ENCODE measurements at places on chromosomes 3 and 15. TPM values are rescaled to one million over a fixed set of nuclear protein-coding genes. Genes with fewer than 3 reads are reported as not detected.

GRCh38 chr3:173371848-173372487 is 25.6 kb upstream of the NLGN1 start:
- H3K4me1 ChIP-seq = no peaks in the 10 kb centered on the region
- no peaks in the 10 kb centered on the region for H3K27me3 ChIP-seq

DNA sequence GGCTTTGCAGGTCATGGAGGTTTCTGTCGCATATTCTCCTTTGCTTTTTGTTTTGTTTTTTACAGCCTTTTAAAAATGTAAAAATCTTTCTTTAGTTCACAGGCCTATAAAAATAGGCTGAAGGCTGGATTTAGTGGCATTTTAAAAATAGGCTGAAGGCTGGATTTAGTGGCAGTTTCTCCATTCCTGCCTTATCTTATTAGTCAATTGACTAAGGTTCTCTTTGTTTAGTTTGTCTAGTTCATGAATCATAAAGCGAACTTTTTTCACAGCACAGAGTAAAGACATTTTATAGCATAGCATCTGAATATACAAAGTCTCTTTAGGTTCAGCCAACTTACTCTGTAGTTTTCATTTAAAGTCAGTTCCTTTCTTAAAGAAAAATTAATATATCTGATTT is 31.4 kb downstream of the AP4E1 start:
- H3K36me3 ChIP-seq = peaks cover 24% of the 10 kb centered on the region
- H3K27me3 ChIP-seq = no peaks in the 10 kb centered on the region
- no peak overlapping the region for H3K4me3 ChIP-seq
- no peaks in the 10 kb centered on the region for H3K4me1 ChIP-seq
- no peak overlapping the region for H3K27ac ChIP-seq
- DNase-seq = no peak

- H3K27ac ChIP-seq = no peak overlapping the region
- no peak overlapping the region for H3K4me3 ChIP-seq
- DNase-seq = no peak
- no peaks in the 10 kb centered on the region for H3K4me1 ChIP-seq
Observed at GRCh38 chr3:128709038-128709437, 16.9 kb upstream of the RAB7A start.

- H3K4me3 ChIP-seq = no peak overlapping the region
- no peaks in the 10 kb centered on the region for H3K36me3 ChIP-seq
- H3K27ac ChIP-seq = no peak overlapping the region
- no peak for DNase-seq
- H3K27me3 ChIP-seq = no peaks in the 10 kb centered on the region
Observed at GRCh38 chr3:66095295-66096001, 56.7 kb upstream of the MAGI1 start.

DNA sequence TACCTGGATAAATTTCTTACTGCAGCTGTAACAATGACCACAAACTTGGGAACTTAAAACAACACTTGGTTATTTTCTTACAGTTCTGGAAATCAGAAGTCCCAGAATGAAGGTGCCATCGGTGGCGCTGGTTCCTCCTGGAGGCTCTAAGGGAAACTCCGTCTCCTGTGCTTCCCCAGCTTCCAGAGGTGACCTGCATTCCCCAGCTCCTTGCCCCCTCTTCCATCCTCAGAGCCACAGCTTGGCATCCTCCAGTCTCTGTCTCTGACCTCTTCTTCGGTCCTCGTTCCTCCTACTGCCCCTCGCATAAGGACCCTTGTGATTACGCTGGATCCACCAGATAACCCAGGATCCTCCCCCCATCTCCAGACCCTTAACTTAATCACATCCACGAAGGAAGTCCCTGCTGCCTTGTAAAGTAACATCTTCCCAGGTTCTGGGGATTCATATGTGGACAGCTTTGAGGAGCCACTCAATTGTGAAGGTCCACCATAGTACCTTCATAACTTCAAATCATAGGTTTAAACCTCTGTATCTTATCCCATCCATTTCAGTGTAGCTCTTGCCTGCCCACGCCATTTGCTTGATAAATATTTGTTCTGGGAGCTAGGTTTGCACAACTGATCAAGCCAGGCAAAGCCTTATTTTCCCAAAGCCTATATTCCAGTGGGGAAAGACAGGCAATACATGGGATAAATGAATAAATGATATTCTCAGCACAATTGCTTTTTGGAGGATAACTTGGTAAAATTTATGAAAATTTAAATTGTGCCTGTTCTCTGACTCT is 34.8 kb downstream of the KLF15 start:
- no peak overlapping the region for H3K4me3 ChIP-seq
- no peaks in the 10 kb centered on the region for H3K4me1 ChIP-seq
- no peaks in the 10 kb centered on the region for H3K36me3 ChIP-seq
- H3K27me3 ChIP-seq = peaks cover 4% of the 10 kb centered on the region
- no peak for DNase-seq
- H3K27ac ChIP-seq = no peak overlapping the region

GRCh38 chr15:45167631-45168205 is 20.0 kb downstream of the SHF start:
- no peak for DNase-seq
- peak overlapping the region; percentile 75 for H3K4me3 ChIP-seq
- H3K27me3 ChIP-seq = no peaks in the 10 kb centered on the region
- H3K4me1 ChIP-seq = peaks cover 21% of the 10 kb centered on the region

DNA sequence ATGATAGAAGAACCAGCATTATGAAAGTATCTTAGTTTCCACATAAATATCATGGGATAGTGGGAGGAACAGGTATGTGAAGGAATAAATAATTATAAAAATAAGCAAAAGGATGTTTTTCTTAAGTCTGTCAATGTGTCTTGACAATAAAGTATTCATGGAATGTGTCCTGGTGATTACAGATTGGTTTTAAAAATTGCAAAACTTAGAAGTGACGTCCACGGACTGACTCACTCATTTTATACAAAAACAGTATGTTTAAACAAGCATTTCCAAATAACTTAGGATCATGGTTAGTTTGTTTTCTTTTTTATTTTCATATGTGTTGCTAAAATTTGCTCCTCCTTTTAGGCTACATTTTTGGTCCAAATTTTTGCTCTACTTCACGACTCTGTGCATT is 687.0 kb upstream of the NECTIN3 start:
- H3K4me1 ChIP-seq = no peaks in the 10 kb centered on the region
- no peak overlapping the region for H3K4me3 ChIP-seq
- peaks cover 2% of the 10 kb centered on the region for H3K27me3 ChIP-seq
- no peak for DNase-seq
- no peak overlapping the region for H3K27ac ChIP-seq

DNA sequence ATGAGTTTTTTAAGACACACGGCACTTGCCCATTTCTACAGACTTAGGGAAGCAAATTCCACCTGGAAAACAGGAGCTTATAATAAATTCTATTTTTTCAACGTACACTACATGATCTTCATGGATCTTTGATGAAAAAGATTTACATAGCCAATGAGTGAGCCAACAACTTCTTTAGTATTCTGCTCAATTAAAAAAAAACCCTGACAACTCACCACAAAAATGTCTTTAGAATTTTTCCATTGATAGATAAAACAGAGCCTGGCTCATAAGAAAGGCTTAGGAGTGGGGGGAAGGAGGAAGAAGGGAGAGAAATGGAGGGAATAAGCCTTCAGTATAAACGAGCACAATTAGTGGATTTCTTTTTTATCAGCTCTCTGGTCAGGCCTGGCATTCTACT is 126.7 kb downstream of the ATP10A start:
- no peak overlapping the region for H3K27ac ChIP-seq
- no peak for DNase-seq
- H3K4me1 ChIP-seq = peaks cover 18% of the 10 kb centered on the region
- peaks cover 9% of the 10 kb centered on the region for H3K36me3 ChIP-seq
- H3K27me3 ChIP-seq = no peaks in the 10 kb centered on the region
- no peak overlapping the region for H3K4me3 ChIP-seq

- H3K27me3 ChIP-seq = peaks cover 2% of the 10 kb centered on the region
- H3K4me1 ChIP-seq = no peaks in the 10 kb centered on the region
- H3K27ac ChIP-seq = no peak overlapping the region
- H3K4me3 ChIP-seq = no peak overlapping the region
- DNase-seq = no peak
Observed at GRCh38 chr3:8996681-8997121, 33.4 kb upstream of the RAD18 start.

GRCh38 chr15:101049856-101050622 is 130.9 kb downstream of the LRRK1 start:
- no peaks in the 10 kb centered on the region for H3K36me3 ChIP-seq
- no peak overlapping the region for H3K27ac ChIP-seq
- no peaks in the 10 kb centered on the region for H3K4me1 ChIP-seq
- no peak for DNase-seq
- no peak overlapping the region for H3K4me3 ChIP-seq
- no peaks in the 10 kb centered on the region for H3K27me3 ChIP-seq

DNA sequence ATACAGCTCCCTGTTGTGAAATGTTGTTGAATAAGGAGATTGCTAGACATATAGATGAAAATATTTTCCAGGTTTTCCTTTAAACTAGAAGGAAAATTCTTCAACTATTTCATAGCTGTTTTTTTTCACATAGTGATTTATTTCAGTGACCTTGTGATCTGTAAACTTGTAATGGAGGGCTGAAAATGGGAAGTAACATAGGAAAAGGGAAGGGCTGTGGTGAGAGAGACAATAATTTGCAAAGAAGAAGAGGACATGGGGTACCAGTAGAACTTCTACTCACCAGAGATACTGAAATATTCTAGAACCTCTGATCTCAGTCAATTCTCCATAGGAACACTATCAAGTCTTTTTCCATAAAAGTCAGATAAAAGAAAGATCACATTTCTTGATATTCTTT is 60.4 kb downstream of the PLS1 start:
- peaks cover 5% of the 10 kb centered on the region for H3K27me3 ChIP-seq
- H3K36me3 ChIP-seq = no peaks in the 10 kb centered on the region
- H3K4me1 ChIP-seq = no peaks in the 10 kb centered on the region
- no peak overlapping the region for H3K27ac ChIP-seq

DNA sequence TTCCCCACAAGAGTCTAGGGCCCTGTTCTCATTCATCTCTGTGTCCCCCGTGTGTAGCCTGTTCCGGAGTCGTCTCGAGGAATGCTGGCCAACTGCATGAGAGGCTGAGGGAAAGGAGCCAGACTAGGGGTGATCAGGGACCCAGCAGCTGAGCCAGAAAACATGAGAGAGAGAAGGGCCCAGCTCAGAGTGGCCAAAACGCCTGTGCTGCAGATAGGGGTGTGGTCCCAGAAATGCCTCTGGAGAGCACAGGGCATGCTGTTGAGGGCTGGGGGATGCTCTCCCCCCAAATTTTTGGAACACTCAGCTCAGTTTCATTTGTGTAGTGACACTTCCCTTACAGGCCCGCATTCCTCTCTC is 14.1 kb downstream of the CYP1A2 start:
- no peak overlapping the region for H3K27ac ChIP-seq
- no peaks in the 10 kb centered on the region for H3K4me1 ChIP-seq
- no peaks in the 10 kb centered on the region for H3K36me3 ChIP-seq
- no peak for DNase-seq
- no peak overlapping the region for H3K4me3 ChIP-seq

DNA sequence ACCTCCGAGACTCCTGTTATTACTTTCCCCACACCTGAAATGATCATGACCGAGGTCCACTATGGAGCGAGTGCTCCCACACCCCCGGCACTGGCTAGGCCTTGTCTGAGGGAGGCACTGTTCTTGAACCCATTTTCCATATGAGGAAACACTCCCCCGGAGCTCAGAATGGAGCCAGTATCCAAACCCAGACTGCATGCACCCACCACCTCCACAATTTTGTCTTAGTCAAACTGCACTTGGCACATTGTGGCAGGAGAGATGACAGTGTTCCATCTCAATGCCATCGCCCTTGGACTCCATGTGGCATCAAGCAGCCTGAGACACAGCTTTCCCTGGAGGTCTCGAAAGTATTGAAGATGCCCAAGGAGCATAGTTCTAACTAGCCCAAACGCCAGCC is 154.1 kb downstream of the NUP210 start:
- no peak overlapping the region for H3K27ac ChIP-seq
- H3K4me1 ChIP-seq = peaks cover 6% of the 10 kb centered on the region
- no peak overlapping the region for H3K4me3 ChIP-seq
- no peaks in the 10 kb centered on the region for H3K36me3 ChIP-seq

DNA sequence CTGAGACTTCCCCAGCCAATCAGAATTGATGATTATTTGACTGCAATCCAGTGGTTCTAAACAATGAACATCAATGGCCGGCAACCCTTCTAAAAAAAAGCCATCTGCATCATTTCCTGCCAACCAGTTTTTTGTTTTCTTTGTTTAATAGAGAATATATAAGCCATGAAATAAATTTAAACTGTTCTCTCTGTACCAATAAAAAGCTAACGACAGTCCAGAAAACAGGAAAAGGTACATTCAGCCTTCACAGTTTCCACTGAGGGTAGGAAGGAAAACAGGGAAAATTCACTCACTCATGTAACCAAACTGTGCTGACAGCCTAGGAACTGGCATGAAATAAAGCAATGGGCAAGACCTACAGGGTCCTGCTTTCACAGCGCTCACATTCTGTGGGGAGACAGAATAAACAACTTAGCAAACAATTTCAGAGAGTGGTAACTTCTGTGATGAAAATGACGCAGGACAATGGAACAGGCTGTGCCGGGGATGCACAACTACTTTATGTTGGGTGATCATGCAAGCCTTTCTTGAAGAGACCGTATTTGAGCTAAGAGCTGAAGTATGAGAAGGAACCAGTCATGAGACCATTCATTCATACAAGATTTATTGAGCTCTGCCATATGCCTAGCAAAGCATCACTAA is 630.1 kb downstream of the MAGI1 start:
- no peak overlapping the region for H3K27ac ChIP-seq
- H3K36me3 ChIP-seq = no peaks in the 10 kb centered on the region
- no peak for DNase-seq
- no peaks in the 10 kb centered on the region for H3K4me1 ChIP-seq
- no peaks in the 10 kb centered on the region for H3K27me3 ChIP-seq

GRCh38 chr15:45704329-45705249 is 69.8 kb downstream of the SQOR start:
- H3K36me3 ChIP-seq = no peaks in the 10 kb centered on the region
- DNase-seq = no peak
- H3K27me3 ChIP-seq = peaks cover 21% of the 10 kb centered on the region
- no peak overlapping the region for H3K27ac ChIP-seq
- peak overlapping the region; percentile 86 for H3K4me3 ChIP-seq

GRCh38 chr15:98324341-98324970 is 323.9 kb upstream of the IGF1R start:
- no peak for DNase-seq
- no peaks in the 10 kb centered on the region for H3K36me3 ChIP-seq
- H3K27me3 ChIP-seq = no peaks in the 10 kb centered on the region
- H3K4me3 ChIP-seq = no peak overlapping the region
- H3K27ac ChIP-seq = no peak overlapping the region

DNA sequence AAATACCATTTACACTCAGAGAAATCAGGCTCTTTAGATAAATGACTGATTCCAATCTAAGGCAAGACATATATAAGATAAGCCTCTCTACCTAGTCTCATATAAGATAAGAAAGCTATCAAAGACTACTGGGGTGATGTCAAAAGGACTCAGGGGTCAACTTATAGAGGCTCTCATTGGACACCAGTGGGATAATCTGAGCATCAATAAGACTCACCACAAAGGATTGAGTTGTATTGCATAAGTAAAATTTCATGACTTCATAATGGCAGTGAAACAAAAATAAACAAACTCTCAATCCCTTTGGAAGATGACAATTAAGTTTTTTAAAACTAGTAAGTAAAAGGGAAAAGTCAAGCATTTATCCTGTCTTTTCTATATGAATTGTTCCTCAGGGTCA is 317.8 kb downstream of the SHQ1 start:
- H3K27ac ChIP-seq = no peak overlapping the region
- no peak for DNase-seq
- peaks cover 3% of the 10 kb centered on the region for H3K36me3 ChIP-seq
- peaks cover 9% of the 10 kb centered on the region for H3K4me1 ChIP-seq
- H3K4me3 ChIP-seq = no peak overlapping the region

CATSPER2 gene
- total RNA-seq = 8.9 TPM

NR1I2 gene
- not detected for total RNA-seq

CCR9 gene
- total RNA-seq = not detected

SPRED1 gene
- total RNA-seq = 0.49 TPM

PPARG gene
- total RNA-seq = 2.5 TPM

EXD1 gene
- total RNA-seq = not detected

SCN5A gene
- not detected for total RNA-seq

SLC12A1 gene
- total RNA-seq = not detected

TMIE gene
- 0.34 TPM for total RNA-seq

Data from activated T-helper 1 cell treated with anti-CD3 and anti-CD28 coated beads, Interleukin-12 subunit alpha, Interleukin-12 subunit beta, Interleukin-2, Interleukin-4 antibody, amounts not matched to agents 30 ng/mL and 10 ng/mL and 1 ng/mL, durations not matched to agents 14 hours and 24 hours and 36 hours (primary cell).